ENCODE measurements at places on chromosomes 4 and X.

DNA sequence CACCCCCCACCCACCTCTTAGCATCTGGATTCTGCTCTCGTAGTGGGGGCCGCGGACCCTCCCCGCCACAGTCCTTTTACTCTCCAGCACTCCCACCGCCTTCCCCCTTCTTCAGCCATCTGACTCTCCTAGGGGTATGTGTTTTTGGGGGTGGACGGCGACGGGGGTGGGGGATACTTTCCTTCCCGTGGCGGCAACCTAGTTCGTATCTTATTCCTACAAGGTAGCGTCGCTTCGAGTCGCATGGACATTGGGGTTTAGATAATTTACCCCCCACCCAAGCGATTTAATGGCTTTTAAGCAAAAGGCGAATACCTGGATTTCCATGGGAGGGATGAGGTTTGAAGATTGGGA lies 1.3 kb upstream of the BCORL1 start:
- DNase-seq, result no peak

DNA sequence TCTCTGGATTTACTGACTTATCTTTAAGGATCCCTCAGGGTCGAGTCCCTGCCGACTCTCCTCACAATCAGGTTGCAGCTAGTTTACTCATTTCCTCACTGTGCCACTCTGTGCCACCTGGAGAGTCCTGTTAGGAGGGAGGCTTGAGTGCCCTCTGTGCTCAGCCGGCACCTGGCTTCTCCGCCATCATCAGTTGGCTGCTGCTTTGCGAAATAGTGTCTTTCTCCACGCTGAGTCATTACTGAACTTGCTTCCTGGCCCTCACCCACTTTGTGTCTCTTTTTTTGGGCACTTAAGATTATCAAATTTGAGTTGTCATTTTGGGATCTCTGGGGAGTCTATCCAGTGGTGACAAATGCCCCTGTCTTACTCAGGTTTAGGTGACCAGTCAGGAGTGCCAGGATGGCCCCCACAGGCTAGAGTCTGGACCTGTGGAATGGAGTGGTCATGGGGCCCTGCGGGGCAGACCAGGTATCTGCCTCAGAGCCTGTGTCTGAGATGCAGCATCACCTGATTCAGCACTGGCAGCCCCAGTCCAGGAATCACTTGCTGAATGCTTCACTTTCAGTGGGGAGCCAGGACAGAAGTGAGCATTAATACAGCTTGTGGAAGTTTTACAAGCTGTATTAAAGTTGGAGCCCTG lies 37.7 kb downstream of the JADE1 start:
- DNase-seq, result no peak

GRCh38 chr4:137390707-137391106 lies 141.6 kb downstream of the PCDH18 start:
- DNase-seq, result no peak

GRCh38 chrX:46953597-46953996 lies 41.4 kb downstream of the JADE3 start:
- DNase-seq, result no peak

- no peak for DNase-seq
Observed at GRCh38 chr4:100696531-100696930, 178.7 kb upstream of the EMCN start.

GRCh38 chr4:102036619-102037376 lies 246.3 kb downstream of the BANK1 start:
- no peak for DNase-seq

GRCh38 chr4:177091515-177091914 lies 218.2 kb upstream of the NEIL3 start:
- no peak for DNase-seq

GRCh38 chr4:110920990-110921389 lies 298.1 kb upstream of the PITX2 start:
- no peak for DNase-seq

DNA sequence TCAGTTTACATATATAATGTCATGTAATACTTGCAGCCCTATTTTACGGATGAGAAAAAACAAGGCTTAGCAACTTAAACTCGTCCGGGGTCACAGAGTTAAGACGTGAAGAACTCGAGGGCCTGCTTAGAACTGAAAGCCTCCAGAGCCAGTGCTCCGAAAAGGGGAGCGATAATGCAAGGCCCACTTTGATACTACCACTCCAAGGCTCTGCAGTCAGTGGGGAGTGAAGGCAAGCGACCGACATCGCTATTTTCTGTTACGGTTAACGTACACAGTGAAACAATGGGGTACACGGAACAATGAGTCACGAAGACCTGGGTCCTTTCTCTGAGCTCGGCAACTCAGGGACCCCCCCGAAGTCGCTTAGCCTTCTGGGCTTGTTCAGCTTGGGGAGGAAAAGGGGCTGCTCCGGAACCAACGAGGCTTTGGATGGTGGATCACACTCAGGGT lies 965 bp downstream of the PPA2 start:
- no peak for DNase-seq

DNA sequence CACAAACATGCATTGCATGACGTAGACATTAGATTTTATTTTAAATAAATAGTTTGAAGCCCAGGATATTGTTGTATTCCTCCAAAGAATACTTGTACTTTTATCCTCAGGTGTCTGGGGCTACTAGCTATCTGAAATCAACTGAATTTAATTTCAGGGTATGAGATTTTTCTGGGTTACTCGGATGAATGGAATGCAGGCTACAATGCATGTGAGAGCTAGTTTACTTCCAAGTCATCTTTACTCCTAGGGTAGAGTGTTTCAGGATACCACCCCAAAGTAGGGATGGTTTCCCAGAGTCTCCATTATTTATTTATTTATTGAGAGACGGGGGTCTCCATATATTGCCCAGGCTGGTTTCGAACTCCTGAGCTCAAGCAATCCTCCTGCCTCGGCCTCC lies 66.4 kb downstream of the HPRT1 start:
- no peak for DNase-seq

GRCh38 chr4:186149872-186150271 lies 41.5 kb upstream of the CYP4V2 start:
- DNase-seq, result no peak

- no peak for DNase-seq
Observed at GRCh38 chr4:70701271-70701670, 12.9 kb downstream of the UTP3 start.

DNA sequence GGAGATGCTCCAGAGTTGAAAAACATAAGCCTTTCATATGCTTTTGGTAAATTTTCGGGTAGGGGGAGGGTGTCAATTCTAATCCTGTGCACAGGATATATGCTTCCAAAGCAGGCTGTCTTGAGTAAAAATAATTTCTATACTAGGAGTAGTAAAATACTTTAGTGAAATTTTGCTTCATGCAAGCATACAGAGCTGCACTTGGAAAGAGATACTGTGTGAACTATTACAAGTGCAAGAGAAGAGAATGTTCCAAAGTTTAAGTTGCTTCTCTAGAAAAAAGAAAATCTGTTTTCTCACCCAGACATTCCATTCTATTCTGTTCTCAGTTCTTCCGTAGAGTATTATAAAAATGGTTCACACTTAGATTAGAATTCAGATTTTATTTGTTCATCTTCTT lies 324.6 kb upstream of the AADAT start:
- no peak for DNase-seq

DNA sequence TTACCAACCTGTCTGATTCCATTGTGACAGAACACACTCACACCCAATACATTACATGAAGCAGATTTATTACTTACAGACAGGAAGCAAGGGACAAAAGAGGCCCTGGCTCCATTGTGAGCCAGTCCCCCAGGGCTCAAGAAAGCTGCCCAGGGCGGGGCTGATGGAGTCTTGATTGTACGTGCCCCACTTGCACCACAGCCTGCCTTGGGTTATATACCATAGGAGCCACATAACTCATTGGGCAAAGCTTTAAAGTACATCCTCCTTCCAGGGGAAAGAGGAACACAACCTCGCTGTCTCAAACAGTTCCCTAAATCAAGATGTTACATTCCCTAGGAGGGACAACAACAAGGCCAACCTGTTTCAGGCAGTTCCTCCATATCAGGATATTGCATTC lies 3.4 kb upstream of the ZRSR2 start:
- no peak for DNase-seq

DNA sequence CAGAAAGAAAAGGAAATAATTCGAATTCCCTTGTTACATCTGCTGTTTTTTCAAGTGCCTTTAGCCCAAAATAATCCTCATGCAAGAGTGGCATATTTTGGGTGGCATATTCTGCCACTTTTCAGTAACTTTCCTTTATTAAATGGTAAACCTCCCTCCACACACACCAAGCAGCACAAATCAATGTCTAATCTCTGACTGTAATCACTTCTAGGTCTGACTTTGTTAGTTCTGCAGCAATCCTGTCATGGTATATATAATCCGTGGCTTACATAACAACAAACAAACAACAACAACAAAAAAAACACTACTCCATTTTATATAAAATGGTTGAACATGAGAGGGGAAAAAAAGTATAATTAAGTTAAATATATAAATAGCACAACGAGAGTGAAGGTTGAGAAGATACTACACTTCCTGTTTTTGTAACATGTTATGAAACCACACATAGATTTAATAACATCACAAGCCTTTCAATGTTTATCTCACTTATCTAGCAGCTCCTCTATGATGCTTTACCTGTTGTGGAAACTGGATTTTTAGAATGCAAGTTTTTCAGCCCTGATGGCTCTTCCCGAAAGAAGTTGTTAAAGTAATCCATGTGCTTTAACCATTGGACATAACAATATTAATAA lies 715.4 kb downstream of the GRXCR1 start:
- no peak for DNase-seq

DNA sequence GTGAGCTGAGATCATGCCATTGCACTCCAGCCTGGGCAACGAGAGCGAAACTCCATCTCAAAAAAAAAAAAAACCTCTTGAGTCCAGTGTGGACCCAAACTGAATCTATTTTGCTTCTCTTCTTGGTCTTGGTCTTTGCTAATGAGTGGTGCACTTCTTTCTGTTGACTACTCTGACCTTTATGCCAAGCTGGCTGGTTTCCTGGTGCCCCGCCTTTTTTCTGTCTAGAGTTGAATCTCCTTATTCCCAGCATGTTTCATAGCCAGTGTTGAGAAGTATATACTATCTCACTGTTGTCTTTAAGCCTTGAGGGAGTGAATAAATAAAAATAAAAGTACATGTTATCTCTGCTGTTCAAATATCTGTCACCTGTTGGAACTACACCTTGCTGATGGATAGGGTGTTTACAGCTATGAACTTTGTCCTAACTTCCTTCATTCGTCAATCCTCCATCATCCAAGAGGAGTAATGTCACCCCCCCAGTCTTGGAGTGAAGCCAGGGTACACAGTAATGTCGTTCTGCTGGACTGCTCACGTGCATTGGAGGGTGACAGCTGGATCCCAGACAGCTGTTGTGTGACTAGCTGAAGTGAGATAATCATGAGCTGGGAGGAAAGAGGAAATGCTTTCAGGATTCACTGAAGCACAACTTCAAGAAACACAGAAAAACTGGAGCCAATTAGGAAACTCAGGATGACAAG lies 99.3 kb upstream of the PRKG2 start:
- no peak for DNase-seq

GRCh38 chr4:100569196-100569595 lies 51.4 kb upstream of the EMCN start:
- DNase-seq, result no peak

- DNase-seq, result no peak
Observed at GRCh38 chr4:85910985-85911384, 436.0 kb downstream of the ARHGAP24 start.

GRCh38 chr4:112153211-112153791 lies 8.0 kb downstream of the FAM241A start:
- DNase-seq, result no peak

GRCh38 chrX:136386826-136387225 lies 86.1 kb downstream of the ADGRG4 start:
- DNase-seq, result no peak

GRCh38 chr4:88171206-88171605 lies 12.8 kb upstream of the ABCG2 start:
- no peak for DNase-seq

- DNase-seq, result no peak
Observed at GRCh38 chr4:140856621-140857062, 100.5 kb upstream of the TBC1D9 start.

- no peak for DNase-seq
Observed at GRCh38 chrX:72685018-72685417, 29.1 kb downstream of the PHKA1 start.

DNA sequence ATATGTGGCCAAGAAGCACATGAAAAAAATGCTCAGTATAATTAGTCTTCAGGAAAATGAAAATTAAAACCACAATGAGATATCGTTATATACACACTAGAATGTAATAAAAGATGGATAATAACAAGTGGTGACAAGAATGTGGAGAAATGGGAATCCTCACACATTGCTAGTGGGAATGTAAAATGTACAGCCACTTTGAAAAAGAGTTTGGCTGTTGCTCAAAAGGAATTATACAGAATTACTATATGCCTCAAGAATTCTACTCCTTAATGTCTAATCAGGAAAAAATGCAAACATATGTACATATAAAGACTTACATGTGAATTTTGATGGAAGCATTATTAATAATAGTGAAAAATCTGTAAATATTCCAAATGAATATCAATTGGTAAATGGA lies 102.2 kb downstream of the SPCS3 start:
- no peak for DNase-seq

DNA sequence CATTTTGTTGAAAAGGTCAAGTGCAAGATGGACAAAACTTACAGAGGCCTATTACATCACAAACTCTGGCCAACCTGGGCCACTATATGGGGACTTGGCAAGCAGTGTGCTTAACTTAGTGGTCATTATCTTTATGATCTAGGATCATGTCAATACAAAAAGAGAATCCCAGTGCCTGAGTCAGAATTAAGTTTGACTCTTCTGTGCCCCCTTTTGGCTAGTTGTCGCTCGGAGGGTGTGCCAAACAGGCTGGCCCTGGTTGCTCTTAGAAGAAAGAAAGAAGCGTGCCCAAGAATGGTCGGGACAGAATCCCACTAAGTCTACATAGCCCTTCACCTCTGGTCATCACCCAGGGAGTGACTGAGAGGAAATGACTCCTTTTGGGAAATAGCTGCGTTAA lies 100.1 kb downstream of the EIF4E start:
- peak; percentile 11 for DNase-seq

DNA sequence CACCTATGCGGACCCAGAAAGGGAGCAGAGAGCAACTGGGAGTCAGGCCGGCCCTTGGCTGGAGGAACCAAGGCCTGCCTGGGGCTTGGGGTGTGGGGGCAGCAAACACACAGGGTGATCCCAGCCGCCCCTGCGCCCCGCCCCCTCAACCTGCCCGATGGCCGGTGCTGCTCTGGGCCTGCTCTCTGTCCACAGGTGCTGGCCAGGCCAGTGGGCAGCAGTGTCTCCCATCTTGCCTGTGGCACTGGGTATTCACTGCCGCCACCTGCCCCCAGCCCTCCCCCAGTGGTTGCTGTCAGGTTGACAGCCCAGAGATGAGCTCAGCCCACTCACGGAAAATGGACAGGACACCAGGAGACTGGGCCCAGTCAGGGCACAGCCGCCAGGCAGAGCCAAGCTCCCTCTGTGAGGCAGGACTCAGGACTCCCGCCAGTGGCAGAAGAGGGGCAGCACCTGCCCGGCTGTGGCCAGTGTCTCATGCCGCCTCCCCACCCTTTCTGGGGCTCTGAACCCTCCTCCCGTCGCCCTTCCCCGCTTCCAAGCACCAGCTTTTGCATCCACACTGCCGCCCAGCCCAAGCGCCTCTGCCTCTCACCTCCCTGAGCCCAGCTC lies 4.7 kb downstream of the NKX1-1 start:
- no peak for DNase-seq

GRCh38 chr4:154727540-154727939 lies 16.3 kb upstream of the LRAT start:
- no peak for DNase-seq
